ENCODE measurements at places on chromosomes 7 and 10.

- no peak for DNase-seq
Observed at GRCh38 chr7:154746571-154747360, 256.2 kb downstream of the PAXIP1 start.

DNA sequence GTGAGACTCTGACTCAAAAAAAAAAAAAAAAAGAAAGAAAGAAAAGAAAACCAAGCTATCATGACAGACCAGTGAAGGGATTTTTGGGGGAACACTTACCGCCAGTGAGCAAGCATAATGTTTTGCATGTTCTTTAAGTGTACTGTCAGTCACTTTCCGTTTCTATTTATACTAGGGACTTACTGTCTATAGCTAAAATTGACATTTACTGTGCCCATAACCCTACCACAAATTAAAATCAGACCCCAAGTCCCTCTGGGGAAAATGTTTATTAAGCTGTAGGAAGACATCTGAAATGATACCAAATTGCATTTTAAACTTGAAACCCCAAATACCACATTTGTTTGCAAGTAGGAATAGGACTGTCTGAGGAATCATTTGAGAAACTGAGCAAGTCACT is 252.8 kb downstream of the TRIL start:
- no peak for DNase-seq

DNA sequence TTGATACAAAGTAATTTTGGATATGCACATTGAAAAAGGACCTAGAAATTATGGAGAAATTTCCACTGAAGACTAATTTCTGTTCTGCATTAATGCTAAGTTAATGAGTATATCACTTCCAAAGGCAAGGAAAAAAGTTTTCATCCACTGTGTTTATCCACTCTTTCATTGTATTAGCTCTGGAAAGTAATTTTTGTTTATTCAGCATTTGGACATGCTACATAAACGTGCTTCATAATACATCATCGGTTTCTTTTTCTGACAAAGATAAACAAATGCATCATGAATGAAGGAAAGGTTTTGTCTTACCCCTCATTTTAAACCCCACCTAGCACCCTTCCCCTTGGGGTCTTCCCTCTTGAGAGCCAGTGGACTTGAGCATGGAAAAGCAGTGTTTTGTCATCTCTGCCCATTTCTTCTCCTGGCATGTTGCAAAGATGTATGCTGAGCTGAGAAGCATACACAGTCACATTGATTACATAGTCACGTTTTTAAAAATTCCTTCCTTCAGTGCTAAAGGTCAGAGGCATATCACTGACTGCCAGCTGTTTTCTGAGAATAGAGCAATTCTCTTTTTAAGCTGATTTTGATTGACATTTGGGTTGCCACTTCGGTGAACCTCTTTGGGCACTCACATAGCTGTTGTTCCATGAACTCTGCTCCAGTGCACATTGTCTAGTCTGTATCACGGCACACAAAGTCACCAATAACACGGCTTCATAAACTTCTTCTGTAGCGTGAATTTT is 65.9 kb upstream of the C7orf33 start:
- DNase-seq = no peak

DNA sequence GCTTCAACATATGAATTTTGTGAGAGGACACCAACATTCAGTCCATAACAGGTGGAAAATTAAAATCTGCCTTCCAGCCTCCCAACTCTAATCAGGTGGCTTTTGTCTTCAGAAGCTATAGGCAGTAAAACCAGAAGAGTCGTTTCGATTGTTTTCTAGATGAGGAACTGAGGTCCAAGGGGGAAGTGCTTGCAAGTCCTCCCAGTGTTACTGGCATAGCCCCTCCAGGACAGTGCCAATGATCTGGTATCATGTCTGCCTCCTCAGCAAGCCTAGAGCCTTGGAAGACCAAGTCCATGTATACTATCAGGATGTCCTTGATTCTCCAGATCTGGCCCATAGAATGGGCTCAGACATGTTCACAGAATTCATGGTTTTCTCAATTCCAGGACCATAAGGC is 16.9 kb downstream of the CYP26A1 start:
- DNase-seq = no peak

GRCh38 chr7:133011746-133012145 is 70.1 kb downstream of the CHCHD3 start:
- DNase-seq = no peak

DNA sequence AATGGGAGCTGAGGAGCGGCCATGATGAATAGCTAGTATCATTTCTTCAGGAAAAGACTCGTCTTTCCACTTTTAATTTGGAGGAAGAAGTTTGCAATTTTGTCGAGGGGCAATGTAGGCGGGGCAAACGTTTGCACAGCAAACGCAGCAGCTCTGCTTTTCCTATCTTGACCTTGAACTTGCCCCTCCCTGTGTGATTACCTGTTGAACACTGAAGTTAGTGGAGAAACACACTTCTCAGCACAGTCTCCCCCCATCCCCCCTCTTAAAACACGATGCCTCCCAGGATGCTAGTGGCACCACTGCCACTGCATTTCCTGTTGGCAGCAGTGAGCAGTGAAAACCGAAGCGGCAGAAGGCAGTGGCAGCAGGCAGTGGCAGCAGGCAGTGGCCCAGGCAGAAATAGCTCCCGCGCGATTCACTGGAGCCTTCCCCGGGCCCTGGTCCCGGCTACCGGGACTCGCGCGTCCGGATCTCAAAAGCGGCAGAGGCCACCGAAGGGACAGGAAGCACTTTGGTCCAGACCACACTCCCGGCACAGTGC is at the start of gene EPDR1:
Gene EPDR1 (plus strand): TSS at position 336 of the 544 bp plus-strand sequence. CDS start 300 bp downstream, outside the sequence.
- DNase-seq = no peak

- DNase-seq = no peak
Observed at GRCh38 chr7:31082447-31082846, 30.3 kb downstream of the ADCYAP1R1 start.

Measured in T-cell (primary cell).